ENCODE measurements at places on chromosomes 1 and 21. TPM values are rescaled to one million over a fixed set of nuclear protein-coding genes. Genes with fewer than 3 reads are reported as not detected.
A peak's percentile ranks its signal among the peaks of the same experiment; 100 is the strongest.

Gene CRNN
- 0.28 TPM for polyA plus RNA-seq

Gene SHISAL2A
- polyA plus RNA-seq: 0.13 TPM

DNA sequence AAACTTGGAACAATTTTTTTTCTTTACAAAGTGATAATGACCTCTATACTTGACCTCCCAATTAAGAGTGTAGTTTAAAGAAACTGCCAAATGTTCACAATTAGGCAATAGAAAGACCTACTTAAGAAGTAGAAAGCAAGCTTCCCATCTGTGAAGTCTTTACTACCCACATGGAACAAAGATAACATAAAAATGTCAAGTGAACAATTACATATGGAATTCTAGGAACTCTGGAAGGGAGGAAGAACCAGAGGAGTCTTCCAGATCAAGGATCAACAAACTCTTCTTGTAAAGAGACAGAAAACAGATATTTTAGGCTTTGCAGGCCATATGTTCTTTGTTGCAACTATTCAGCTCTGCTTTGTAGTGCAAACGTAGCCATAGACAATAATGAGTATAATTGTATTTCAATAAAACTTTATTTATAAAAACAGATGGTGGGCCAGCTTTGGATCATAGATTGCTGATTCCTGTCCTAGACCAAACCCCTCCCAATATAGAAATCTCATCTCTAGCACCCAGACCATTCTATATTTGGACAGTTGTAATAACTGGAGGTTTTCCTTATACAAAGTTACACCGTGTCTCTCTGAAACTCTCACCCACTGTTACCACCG is 68.4 kb upstream of the MAGI3 start:
- no peak for DNase-seq

- no peak for DNase-seq
Observed at GRCh38 chr1:12167493-12168429, 970 bp downstream of the TNFRSF1B start.

GRCh38 chr1:225544263-225544662 is 108.7 kb downstream of the ENAH start:
- no peak for DNase-seq

Gene RORC
- polyA plus RNA-seq: 3.5 TPM

Gene OR2T29
- polyA plus RNA-seq: not detected

Gene ELF3
- polyA plus RNA-seq: 0.42 TPM

Gene CHI3L2
- polyA plus RNA-seq: 0.25 TPM

Gene IL12RB2
- polyA plus RNA-seq: 6.5 TPM

DNA sequence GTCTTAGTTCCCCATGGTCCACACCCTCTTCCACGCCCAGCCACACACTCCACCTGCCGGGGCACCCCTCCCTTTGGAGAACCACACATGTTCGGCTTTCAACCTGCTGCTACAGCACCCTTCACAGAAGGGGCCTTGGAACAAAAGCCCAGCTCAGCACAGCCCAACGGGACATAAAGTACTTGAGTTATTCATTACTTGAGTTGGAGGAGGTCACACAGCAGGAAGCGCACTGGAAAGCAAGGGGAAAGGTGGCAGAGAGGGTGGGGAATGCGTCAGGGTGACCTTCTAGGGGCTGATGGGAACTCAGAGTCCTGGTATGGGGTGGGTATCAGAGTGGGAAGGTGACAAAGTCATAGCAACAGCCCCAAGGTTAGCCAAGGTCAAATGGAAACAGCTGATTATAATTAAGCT is 3.0 kb upstream of the ATP1B1 start:
- DNase-seq: no peak

- peak; percentile 67 for DNase-seq
Observed at GRCh38 chr1:224744521-224744920, 128.4 kb downstream of the CNIH3 start.

DNA sequence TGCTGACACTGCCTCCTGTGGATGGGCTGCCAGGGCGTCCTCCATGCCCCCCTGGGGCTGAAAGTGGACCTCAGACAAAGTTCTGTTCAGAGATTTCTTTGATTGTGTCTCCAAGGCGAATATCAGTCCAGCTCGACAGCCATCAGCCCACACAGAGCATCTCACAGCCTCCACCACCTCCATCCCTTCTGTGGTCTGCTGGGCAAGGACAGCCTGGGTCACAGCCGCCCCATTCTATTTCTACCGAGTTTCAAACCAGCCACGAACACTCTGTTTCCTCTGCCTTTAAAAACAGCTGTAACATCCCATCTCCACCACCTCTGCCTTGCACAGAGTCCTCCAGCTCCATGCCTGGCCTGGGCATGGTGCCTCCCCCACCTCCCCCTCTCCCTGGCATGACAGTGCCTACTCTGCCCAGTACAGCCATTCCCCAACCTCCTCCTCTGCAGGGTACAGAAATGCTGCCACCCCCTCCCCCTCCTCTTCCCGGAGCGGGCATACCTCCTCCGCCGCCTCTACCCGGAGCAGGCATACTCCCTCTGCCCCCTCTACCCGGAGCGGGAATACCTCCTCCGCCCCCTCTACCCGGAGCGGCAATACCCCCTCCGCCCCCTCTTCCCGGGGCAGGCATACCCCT is 115.5 kb downstream of the FMN2 start:
- DNase-seq: no peak

Gene TMPRSS3
- not detected for polyA plus RNA-seq

- no peak for DNase-seq
Observed at GRCh38 chr1:153773096-153773921, 1.9 kb upstream of the SLC27A3 start.

DNA sequence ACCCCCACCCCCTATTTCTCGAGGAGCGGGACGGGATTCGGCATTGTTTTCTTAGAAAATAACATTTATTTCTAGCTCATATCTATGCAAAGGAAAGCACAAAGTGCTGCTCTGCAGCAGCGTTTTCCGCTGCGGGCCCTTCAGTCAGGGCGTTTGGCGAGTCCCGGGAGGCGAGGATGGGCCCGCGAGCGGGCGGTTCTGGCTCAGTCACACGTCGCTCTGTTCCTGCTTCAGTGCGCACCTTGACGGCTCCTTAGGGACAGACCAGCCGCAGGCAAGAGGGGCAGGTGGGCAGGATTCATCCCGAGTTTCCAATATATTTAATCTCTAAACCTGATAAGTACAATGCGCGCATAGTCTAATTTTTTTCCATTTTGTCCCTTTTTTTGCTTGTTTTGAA is 5.7 kb downstream of the DMRTA2 start:
- DNase-seq: no peak

Gene AKR7A2
- polyA plus RNA-seq: 29.0 TPM

DNA sequence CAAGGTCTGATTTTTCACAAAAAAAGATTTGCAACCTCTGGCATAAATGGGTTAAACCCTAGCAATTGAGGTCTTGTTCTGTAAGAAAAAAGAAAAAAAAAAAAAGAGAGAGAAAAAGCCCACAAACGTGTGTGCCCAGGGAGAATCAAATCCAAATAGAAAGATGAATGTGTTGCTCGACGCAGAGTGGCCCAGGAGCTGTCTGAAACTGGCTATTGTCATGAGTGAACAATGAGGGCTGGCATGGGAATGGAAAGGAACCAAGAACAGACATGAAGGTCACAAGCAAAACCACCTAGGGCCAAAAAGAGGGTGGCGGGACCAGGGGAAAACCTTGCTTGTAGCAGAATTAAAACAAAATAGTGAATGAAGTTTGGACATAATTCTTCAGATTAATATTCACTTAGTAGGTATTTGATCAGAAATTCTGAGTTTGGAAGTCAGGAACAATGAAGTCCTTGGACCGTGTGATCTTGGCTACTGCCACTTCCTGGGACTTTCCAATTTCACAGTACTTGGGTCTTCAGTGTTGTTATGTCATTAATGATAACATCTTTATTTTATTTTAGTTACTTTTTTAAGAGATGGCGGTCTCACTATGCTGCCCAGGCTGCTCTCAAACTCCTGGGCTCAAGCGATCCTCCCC is 3.1 kb downstream of the ENO1 start:
- no peak for DNase-seq

GRCh38 chr1:230877924-230878590 is 9.7 kb upstream of the C1orf198 start:
- no peak for DNase-seq

DNA sequence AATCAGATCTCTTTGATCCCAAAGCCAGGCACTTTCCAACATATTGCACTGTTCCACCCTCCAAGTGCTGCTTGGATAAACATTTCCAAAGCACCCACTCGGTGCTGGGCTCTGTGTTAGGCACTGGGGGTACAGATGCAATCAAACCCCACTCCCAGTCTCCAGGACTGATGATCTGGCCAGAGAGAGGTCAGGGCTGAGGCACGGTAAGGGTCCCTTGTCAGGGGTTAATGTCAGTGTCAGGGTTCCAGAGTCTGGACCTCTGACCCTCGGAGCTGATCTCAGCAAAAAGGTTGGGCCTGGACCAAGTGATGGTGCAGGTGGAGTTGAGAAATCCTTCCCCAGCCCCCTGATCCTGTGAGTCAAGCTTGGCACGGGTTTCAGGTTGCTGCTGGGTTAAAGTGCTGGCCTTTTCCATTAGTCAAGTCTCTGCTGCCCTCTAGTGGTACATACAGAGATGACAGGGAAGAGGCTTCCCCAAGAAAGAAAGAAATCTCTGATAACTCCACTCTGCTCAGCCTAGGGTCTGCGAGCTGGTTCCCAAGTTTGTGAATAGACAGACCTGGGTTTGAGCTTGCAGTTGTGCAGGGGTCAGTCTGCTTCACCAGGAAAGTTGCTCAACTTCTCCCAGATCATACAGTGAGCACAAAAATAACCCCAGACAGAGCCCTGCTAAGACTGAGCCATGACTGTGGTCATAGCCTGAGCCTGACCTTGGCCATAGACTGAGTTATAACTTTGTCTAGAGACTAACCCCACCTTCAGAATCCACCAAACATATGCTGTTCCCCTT is 74.6 kb downstream of the DMRTA2 start:
- peak; percentile 19 for DNase-seq

DNA sequence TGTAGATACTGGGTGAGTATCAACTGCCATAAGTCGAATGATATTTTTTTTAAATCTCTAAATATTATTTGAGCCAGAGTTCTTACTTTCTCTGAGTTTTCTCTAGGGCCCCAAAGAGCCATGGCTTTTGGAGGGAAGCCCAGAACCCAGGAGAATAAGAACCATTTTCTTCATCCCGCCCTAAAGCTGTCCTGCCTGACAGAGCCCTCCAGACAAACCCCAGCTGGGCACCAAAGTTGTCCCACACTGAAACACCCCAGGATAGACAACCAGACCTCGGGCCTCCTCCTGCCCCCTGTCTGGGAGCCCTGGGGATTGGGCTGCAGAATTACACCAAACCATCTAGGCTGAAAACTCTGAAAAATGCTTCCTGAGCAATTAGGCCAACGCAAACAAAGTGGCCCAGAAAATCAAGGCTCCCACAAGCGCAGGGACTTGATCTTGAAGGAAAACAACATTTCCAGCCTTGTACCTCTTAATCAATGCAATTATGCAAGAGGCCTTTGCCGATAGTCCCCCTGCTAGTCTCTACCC is 113.1 kb downstream of the RRAGC start:
- no peak for DNase-seq

Gene CFHR1
- 0.12 TPM for polyA plus RNA-seq

Gene METTL18
- 4.2 TPM for polyA plus RNA-seq

DNA sequence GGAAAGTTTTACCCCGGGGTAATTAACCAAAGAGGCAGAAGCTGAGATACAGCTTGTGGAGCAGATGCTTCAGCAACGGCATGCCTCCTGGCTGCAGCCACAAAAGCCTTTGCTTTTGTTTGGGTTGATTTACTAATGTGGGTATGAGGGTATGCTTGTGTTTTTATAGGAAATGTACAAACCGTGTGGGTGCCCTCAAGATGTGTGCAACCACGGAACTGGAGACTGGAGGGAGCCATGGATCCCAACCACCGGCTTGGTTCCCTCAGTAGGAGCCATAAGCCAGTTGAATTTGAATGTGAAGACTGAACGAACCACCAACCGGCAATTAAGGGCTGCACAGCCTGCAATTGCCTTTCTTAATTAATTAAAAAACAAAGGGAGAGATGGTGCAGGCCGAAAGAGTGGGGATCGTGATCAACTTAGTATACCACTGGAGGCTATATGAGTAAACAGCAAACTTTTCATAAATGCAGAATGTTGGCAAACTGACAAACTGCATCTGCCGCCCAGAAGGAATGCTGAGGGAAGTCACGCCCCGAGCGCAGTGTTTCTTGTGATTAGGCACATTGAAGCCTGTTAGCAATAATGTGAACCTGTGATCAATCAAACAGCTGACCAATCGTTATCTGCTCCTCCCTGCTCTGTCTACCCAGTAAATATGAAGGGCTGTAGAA is 104.1 kb downstream of the DISP1 start:
- no peak for DNase-seq

Gene CHODL
- 0.39 TPM for polyA plus RNA-seq

DNA sequence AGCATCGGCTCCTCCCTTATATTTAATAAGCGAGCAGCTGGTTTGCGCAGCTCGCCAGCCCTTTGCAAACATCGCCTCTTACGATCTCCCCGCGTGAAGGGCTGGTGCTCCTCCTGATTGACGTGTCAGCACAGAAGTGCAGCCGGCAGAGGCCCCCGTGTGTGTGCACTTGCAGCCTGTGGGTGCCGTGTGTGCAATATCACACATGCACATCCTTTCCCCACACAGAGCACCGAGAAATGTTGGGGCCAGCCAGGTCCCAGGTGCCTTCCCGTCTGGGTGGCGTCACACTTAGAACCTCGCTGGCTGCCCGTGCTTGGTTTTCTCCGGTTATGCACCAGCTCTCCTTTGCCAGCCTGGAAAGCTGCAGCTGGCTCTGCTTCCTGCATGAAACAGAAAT is 126.6 kb upstream of the AJAP1 start:
- DNase-seq: no peak

DNA sequence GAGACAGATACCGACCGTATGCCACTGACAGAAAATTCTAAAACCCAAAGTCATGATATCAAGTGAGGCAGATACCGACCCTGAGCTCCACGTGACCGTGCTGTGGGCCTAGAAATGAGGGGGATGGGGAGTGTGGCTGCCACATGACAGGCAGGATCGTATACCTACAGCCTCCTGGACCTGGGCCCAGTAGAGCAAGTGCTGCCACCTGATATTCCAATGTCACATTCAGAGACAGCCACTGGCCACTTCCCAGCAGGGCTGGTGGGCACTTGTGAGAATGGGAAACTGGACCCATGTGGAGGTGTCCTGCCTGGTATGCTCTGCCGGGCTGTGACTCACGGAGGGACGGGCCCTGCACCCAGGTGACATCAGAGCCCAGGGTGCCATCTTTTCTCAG is 44.6 kb upstream of the CLDN14 start:
- DNase-seq: no peak

GRCh38 chr1:21117597-21118001 is 59.1 kb downstream of the EIF4G3 start:
- DNase-seq: no peak

- DNase-seq: no peak
Observed at GRCh38 chr1:157562515-157562914, 10.2 kb upstream of the FCRL5 start.

Gene SYT11
- polyA plus RNA-seq: 2.8 TPM

Gene OR2T2
- not detected for polyA plus RNA-seq

Gene CCDC27
- polyA plus RNA-seq: 0.03 TPM

GRCh38 chr1:6459850-6460265 is 6.1 kb downstream of the TNFRSF25 start:
- no peak for DNase-seq

DNA sequence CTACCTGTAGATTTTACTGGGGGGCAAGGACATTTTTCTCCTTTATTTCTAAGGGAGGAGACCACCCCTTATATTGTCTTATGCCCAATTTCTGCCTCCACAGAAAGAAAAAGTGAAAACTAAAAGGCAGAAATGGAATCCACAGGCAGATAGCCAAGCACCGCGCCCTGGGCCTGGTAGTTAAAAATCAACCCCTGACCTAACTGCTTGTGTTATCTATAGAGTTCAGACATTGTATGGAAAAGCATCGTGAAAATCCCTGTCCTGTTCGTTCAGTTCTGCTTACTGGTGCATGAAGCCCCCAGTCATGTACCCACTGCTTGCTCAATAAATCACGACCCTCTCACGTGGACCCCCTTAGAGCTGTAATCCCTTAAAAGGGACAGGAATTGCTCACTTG is 33.7 kb upstream of the IL6R start:
- no peak for DNase-seq

Gene GUCA2B
- polyA plus RNA-seq: not detected

Gene OVAAL
- polyA plus RNA-seq: not detected

Data from psoas muscle (tissue), 8 donors.